Naive thymus-derived CD4-positive, alpha-beta T cell (primary cell): ENCODE measurements at places on chromosomes 2 and 18. TPM values are rescaled to one million over a fixed set of nuclear protein-coding genes. Genes with fewer than 3 reads are reported as not detected.

DNA sequence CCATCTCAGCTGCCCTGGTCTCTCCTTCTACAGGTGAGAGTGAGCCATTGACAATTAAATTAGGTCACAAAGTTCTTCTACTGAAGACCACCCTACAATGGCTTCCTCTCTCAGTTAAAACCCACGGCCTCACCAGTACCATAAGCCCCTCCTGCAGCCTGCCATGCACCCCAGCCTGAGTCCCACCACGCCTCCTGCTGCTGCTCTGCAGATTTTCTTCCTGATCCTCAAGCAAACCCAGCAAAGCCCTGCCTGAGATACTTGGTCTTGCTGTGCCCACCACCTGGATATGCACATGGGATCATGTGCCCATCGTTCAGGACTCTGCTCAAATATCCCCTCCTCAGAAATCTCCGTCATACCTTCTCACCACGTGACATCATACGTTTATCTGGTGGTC lies 696.6 kb downstream of the RNF144A start:
- H3K4me1 ChIP-seq: no peaks in the 10 kb centered on the region
- no peaks in the 10 kb centered on the region for H3K36me3 ChIP-seq
- H3K27me3 ChIP-seq: no peaks in the 10 kb centered on the region
- H3K27ac ChIP-seq: no peak overlapping the region
- H3K4me3 ChIP-seq: no peak overlapping the region
- DNase-seq: no peak

DNA sequence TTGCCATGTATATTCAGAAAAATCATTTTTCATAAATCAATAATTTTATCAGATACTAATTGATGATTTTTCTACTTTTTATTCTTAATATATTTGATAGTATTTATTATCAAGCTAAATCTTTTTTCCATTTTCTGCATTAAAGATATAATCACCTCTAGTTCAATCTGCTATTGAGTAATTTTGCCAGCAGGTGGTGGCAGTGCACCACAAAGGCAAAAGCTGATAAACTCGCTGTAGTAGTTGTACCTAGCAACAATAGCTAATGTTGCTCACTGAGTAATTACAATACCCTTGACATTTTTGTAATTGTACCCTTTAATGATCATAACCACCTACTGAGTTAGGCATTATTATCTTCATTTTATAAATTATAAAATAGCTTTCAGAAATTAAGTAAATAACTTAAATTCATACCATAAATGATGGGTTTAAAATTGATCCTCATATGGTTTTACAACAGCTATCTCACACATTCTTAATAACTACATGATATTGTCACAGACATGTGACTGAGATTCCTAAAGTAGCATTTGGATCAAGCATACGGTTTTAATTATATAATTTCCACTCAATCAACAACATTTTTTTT lies 52.0 kb upstream of the CALCRL start:
- no peak overlapping the region for H3K27ac ChIP-seq
- H3K36me3 ChIP-seq: no peaks in the 10 kb centered on the region
- H3K4me1 ChIP-seq: no peaks in the 10 kb centered on the region
- DNase-seq: no peak

DNA sequence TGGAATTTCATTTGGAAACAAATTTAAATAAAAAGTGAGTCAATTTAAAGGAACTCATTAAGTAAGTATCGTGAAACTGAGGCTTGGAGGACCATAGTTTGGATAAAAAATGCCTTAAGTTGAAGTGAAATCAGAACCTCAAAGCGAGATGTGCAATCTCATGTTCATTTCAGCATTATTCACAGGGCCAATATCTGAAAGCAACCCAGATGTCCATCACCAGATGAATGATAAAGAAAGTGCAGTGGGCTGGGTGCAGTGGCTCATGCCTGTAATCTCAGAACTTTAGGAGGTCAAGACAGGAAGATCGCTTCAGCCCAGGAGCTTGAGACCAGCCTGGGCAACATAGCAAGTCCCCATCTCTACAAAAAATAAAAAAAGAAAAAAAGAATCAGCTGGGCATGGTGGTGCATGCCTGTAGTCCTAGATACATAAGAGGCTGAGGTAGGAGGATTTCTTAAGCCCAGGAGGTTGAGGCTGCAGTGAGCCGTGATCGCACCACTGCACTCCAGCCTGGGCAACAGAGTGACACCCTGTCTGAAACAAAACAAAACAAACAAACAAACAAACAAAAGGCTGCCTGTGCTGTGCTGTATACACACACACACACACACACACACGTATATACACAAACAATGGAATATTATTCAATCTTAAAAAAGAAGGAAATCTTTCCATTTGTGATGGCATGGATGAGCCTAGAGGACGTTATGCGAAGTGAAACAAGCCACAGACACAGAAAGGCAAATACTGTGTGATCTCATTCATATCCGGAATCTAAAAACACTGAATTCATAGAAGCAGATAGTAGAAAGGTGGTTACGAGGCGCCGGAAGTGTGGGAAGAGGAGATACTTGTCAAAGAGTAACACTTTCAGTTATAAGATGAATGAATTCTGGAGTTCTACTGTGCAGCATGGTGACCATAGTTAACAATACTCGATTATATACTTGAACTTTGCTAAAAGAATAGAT lies 14.5 kb downstream of the SH3RF3 start:
- peak overlapping the region; percentile 4 for H3K4me3 ChIP-seq
- H3K27me3 ChIP-seq: no peaks in the 10 kb centered on the region
- peak overlapping the region; percentile 37 for H3K27ac ChIP-seq
- H3K4me1 ChIP-seq: peaks cover 23% of the 10 kb centered on the region
- peak; percentile 75 for DNase-seq

The UBR3 gene
- 44.6 TPM for total RNA-seq

The REG3G gene
- not detected for total RNA-seq

- no peak for DNase-seq
- no peaks in the 10 kb centered on the region for H3K4me1 ChIP-seq
- H3K27ac ChIP-seq: no peak overlapping the region
These were observed 12.4 kb upstream of the INO80C start for GRCh38 chr18:35510076-35510651.

The ASB18 gene
- total RNA-seq: not detected in 2 replicates

- no peak overlapping the region for H3K4me3 ChIP-seq
- DNase-seq: no peak
- no peaks in the 10 kb centered on the region for H3K27me3 ChIP-seq
These were observed 17.0 kb downstream of the SLC30A6 start for GRCh38 chr2:32182667-32183066.

The PPP4R1 gene
- total RNA-seq: 54.6 TPM

DNA sequence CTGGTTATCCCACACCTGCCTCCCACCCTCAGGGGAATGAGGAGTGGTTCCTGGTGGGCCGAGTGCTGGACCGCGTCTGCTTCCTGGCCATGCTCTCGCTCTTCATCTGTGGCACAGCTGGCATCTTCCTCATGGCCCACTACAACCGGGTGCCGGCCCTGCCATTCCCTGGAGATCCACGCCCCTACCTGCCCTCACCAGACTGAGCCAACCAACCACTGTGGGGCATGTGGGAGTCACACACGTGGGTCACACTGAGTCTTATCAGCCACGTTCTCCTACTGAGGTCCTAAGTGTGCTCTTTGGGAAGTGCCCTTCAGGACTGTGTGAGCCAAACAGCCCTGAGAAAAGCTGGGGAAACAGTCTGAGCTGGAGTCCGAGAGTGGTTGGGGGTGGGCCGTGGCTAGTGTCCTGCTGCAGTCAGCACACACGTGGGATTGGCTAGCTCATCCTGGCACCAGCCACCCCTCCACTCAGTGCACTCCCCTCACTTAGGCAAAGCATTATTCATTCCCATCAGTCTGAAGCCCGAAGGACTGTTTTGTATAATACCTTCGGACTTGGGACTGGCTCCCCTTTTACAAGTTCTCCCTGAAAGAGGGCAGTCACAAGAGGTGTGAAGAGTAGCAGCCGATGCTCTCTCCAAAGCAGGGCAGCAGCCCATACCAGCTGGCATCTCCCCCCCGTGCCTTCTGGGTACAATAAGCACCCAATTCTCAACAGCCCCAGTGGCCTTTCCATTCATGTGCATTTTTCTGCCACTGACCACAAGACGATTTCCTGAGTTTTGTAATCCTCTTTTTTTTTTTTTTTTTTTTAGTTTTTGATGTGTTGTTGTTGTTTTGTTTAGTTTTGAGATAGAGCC lies 4.6 kb downstream of the TIGD1 start:
- H3K27me3 ChIP-seq: no peaks in the 10 kb centered on the region
- H3K4me1 ChIP-seq: peaks cover 5% of the 10 kb centered on the region
- no peak overlapping the region for H3K27ac ChIP-seq
- no peak overlapping the region for H3K4me3 ChIP-seq

GRCh38 chr2:1995081-1995480 lies 250.8 kb upstream of the PXDN start:
- no peak overlapping the region for H3K27ac ChIP-seq
- no peaks in the 10 kb centered on the region for H3K36me3 ChIP-seq
- H3K27me3 ChIP-seq: no peaks in the 10 kb centered on the region
- DNase-seq: no peak
- no peak overlapping the region for H3K4me3 ChIP-seq

DNA sequence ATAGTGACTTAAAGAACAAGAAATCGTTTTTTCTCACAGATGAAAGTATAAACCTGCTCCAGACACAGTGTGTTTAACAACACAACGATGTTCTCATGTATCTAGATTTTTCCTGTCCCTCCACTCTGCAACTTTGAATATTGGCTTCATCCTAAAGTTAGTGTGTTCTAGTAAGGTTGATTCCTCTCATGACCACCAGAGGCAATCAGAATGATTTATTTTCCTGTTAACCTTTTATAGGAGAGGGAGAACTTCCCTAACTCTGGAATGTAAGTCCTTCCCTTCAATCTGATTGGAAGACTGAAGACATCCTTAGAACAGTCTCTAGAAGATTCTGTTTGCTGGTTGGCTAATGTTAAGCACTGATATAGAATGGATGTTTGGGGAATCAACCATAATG lies 41.0 kb upstream of the TAF4B start:
- no peak overlapping the region for H3K4me3 ChIP-seq
- DNase-seq: no peak

GRCh38 chr2:64861452-64862397 lies 127.5 kb upstream of the SLC1A4 start:
- no peaks in the 10 kb centered on the region for H3K4me1 ChIP-seq
- H3K27me3 ChIP-seq: no peaks in the 10 kb centered on the region
- H3K36me3 ChIP-seq: no peaks in the 10 kb centered on the region
- H3K27ac ChIP-seq: no peak overlapping the region
- no peak overlapping the region for H3K4me3 ChIP-seq
- no peak for DNase-seq

- no peaks in the 10 kb centered on the region for H3K27me3 ChIP-seq
- no peak overlapping the region for H3K4me3 ChIP-seq
- DNase-seq: no peak
- H3K36me3 ChIP-seq: no peaks in the 10 kb centered on the region
These were observed 54.8 kb downstream of the HPCAL1 start for GRCh38 chr2:10357193-10358169.

DNA sequence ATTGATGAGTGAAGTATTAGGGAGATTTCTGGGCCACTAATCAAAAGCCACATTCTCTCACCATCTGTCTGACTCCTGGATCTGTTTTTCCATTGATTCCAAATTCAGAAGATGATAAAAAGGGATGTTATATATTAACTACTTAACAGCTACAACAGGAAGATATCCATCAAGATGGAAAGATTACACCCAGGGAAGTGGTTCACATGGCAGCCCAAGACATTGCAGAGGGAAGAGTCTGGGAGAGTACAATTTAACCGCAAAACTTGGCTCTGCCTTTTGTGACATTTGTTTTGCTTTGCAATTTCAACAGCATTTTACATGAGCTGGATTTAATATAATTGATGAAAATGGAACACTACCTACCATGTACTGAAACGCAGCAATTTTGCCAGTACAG lies 22.5 kb upstream of the TCF4 start:
- H3K4me1 ChIP-seq: no peaks in the 10 kb centered on the region
- no peak overlapping the region for H3K27ac ChIP-seq
- no peaks in the 10 kb centered on the region for H3K27me3 ChIP-seq
- DNase-seq: no peak
- no peaks in the 10 kb centered on the region for H3K36me3 ChIP-seq
- no peak overlapping the region for H3K4me3 ChIP-seq

- no peaks in the 10 kb centered on the region for H3K4me1 ChIP-seq
- DNase-seq: no peak
- H3K36me3 ChIP-seq: no peaks in the 10 kb centered on the region
- no peak overlapping the region for H3K27ac ChIP-seq
- no peak overlapping the region for H3K4me3 ChIP-seq
- H3K27me3 ChIP-seq: no peaks in the 10 kb centered on the region
These were observed 183.5 kb upstream of the HS6ST1 start for GRCh38 chr2:128502200-128502599.

DNA sequence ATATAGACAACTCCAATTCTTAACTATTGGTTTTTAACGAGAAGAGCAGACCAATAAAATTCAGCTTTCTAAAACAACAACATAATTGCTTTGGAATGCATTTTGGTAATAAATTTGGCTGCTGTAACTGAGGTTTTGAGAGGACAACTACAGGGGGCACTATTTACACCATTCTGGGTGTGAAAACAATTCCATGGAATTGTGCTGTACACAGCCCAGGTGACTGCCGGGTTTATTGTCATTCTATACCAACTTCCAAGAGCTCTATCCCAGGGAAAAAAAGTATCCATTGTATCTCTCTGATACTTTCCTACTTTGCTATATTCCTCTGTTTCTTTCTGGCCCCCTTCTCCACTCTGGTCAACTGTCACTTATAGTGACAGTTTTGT lies 38.4 kb downstream of the IRS1 start:
- no peaks in the 10 kb centered on the region for H3K4me1 ChIP-seq
- no peak for DNase-seq
- H3K4me3 ChIP-seq: no peak overlapping the region
- no peaks in the 10 kb centered on the region for H3K36me3 ChIP-seq
- no peaks in the 10 kb centered on the region for H3K27me3 ChIP-seq

- no peak overlapping the region for H3K4me3 ChIP-seq
- no peak for DNase-seq
- H3K4me1 ChIP-seq: peaks cover 9% of the 10 kb centered on the region
- no peaks in the 10 kb centered on the region for H3K27me3 ChIP-seq
- H3K36me3 ChIP-seq: no peaks in the 10 kb centered on the region
- no peak overlapping the region for H3K27ac ChIP-seq
These were observed 139.6 kb upstream of the B3GNT2 start for GRCh38 chr2:62056341-62056740.

DNA sequence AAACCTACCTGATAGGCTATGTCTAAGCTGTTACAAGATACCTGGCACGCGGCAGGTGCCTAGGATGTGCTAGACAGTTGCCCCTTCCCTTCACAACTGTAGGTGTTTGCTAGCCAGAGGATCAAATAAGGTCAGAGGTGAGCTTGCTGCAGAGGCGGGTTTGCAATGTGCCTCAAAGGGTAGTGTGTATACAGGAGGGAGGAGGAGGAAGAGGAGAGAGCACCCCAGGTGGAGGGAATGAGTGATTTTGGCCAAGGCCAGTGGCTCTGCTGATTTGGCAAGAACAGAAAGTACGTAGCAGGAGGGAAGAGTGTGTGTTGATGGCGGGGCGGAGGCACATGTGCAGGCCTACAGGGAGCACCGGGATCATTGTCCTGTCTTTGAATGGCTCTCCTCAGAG lies 236.5 kb downstream of the HAUS1 start:
- H3K27me3 ChIP-seq: no peaks in the 10 kb centered on the region
- H3K36me3 ChIP-seq: no peaks in the 10 kb centered on the region
- H3K4me3 ChIP-seq: no peak overlapping the region
- no peak overlapping the region for H3K27ac ChIP-seq
- no peak for DNase-seq
- peaks cover 16% of the 10 kb centered on the region for H3K4me1 ChIP-seq

GRCh38 chr18:79780547-79780946 lies 17.2 kb upstream of the KCNG2 start:
- no peaks in the 10 kb centered on the region for H3K36me3 ChIP-seq
- no peak overlapping the region for H3K4me3 ChIP-seq
- H3K4me1 ChIP-seq: no peaks in the 10 kb centered on the region

The ANKZF1 gene
- total RNA-seq: 274 TPM

The DCAF17 gene
- 31.7 TPM for total RNA-seq

- no peak overlapping the region for H3K4me3 ChIP-seq
- no peaks in the 10 kb centered on the region for H3K4me1 ChIP-seq
- no peak for DNase-seq
- no peaks in the 10 kb centered on the region for H3K36me3 ChIP-seq
These were observed 164.5 kb downstream of the PTH2R start for GRCh38 chr2:208570851-208571763.
